Vagina (tissue), 2 donors: ENCODE measurements at places on chromosomes 1 and 21. TPM values are rescaled to one million over a fixed set of nuclear protein-coding genes. Genes with fewer than 3 reads are reported as not detected.

DNA sequence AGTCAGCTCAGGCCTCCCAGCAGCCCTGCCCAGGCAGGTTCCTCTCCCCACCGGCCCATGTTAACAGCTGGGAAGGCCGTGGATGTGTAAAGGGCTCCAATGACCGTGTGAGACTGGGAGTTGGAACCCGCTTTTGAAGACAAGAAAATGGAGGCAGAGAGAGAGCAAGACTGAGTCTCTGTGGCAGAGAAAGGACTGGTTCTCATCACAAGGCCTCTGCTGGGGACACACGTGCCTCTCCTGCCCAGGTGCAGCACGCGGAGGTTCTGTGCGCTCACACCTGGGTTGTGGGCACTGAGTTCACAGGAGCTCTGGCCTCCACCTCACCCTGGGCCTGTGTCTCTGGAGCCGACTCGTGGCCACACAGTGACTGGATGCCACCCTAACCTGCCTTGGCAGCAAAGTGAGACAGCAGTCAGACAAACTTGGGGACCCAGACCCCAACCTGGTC is 27.0 kb downstream of the RUNX3 start:
- DNase-seq = no peak

DNA sequence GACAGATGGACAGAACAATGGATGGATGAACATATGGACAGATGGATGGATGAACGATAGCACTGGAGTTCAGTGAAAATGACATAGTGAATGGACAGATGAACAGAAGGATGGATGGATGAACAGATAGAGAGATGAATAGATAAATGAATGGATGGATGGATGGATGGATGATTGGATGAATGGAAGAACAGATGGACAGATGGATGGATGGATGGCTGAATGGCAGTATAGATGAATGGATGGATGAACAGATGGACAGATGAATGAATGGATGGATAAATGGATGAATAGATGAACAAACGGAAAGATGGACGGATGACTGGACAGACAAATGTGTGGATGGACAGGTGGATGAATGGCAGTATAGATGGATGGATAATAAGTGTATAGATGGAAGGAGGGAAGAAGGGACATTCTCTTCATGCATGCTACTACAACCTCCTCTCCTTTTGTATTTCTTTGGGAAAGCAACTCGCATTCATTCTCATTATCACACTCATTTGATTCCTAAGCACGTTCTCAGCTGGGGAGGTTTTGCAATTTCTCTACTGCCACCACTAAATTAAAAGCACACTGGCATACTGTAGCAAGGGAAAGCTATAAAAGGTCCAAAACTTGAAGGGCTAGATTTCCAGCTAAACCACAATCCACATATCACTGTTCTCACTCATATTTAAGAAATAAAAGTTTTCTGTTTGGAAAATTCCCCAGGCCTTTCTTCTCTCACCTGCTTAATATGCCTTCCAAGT is 34.1 kb downstream of the SUSD4 start:
- no peak for DNase-seq

- peak; percentile 1 for DNase-seq
These were observed 5.6 kb downstream of the PPP1R15B start for GRCh38 chr1:204405988-204406387.

DNA sequence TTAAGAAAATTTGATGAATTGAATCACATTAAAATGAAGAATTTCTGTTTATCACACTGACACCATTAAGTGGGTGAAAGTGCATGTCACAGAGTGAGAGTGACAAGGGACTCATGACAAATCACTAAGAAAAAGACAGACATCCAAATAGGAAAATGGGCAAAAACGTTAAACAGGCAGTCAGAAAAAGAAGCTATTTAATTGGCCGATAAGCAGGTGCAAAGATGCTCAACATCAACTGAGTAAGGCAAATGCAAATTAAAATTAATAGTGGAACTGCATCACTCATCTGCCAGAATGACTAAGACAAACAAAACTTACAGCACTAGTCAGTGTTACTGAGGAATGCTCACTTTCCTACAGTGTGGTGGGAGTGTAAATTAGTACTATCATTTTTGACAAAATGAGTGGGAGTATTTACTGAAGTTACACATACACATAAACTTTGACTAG is 39.2 kb upstream of the RUNX1 start:
- no peak for DNase-seq

DNA sequence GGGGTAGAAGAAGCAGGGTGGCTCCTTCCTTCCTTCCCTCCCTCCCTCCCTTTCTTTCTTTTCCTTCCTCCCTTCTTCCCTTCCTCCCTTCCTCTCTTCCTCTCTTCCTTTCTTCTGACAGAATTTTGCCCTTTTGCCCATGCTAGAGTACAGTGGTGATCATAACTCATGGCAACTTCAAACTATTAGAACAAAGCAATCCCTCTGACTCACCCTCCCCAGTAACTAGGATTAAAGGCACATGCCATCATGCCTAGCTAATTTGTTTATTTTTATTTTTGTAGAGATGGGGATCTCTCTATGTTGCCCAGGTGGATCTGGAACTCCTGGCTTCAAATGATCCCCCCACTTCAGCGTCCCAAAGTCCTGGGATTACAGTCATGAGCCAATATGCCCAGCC is 10.0 kb upstream of the RPE65 start:
- DNase-seq = no peak

PTPN7 gene
- 7.9 TPM for total RNA-seq

KNCN gene
- total RNA-seq = not detected

DNA sequence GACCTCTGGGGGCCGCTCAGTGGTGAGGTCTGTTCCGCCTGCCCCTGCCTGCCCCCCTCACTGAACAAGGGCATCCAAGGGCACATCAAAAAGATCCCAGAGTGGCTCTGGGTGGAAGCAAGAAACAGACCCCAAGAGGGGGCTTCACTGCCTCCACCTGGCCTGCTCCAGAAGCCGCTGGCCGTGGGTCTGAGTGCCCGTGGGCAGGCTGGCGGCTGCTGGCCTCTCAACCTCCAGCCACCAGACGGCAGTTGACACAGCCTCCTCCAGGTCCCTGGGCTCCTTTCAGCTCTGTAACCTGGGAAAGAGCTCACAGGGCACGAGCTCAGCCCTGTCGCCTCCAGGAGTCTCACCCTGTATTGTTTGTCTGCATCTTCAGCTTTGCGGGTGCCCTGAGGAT is 56.3 kb downstream of the SLX9 start:
- DNase-seq = no peak

SNAPIN gene
- total RNA-seq = 43.2 TPM

DNA sequence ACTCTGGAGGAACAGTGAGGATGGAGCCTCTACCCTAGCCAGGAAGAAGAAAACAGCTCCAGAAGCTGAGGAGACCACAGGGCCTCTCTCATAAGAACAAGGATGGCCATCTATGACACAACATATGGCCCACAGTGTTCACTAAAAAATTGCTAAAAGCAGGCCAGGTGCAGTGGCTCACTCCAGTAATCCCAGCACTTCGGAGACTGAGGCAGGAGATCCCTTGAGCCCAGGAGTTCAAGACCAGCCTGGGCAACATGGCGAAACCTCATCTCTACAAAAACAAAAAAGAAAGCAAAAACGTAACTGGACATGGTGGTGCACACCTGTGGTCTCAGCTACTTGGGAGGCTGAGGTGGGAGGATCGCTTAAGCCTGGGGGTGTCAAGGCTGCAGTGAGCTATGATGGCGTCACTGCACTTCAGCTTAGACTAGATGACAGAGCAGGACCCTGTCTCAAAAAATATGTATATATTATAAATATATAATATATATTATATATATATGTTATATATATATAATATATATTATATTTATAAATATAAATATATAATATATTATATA is 103.1 kb downstream of the TOMM20 start:
- no peak for DNase-seq

DNA sequence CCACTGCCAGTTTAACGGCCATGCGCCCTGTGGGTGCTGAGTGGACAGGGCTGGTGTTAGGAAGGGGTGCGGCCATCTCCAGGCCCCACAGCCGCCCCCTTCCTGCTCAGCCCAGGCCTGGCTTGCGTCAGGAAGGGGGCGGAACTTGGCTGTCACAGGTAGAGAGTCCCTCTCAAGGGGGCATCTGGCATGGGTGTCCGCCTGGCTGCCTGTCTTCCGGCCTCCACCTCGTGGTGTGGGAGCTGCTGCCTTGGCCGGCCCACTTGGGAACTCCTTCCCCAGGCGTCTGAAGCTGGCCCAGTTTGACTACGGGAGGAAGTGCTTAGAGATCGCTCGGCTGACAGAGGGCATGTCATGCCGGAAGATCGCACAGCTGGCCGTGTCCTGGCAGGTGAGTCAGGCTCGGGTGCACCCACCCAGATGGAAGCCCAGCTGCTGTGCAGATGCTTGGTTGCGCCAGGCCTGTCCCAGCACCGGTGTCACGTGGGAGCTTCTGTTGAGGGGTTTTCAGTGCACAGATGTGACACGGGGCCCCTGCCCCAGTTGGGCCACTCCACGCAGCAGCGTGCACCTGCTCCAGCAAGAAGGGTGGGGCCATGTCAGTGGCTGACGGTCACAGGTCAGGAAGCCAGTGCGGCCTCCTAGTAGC is 9.1 kb upstream of the ATAD3B start:
- no peak for DNase-seq

- no peak for DNase-seq
These were observed 11.4 kb upstream of the SPSB1 start for GRCh38 chr1:9281071-9281827.

- no peak for DNase-seq
These were observed 62.8 kb downstream of the PAX7 start for GRCh38 chr1:18693256-18694098.

DNA sequence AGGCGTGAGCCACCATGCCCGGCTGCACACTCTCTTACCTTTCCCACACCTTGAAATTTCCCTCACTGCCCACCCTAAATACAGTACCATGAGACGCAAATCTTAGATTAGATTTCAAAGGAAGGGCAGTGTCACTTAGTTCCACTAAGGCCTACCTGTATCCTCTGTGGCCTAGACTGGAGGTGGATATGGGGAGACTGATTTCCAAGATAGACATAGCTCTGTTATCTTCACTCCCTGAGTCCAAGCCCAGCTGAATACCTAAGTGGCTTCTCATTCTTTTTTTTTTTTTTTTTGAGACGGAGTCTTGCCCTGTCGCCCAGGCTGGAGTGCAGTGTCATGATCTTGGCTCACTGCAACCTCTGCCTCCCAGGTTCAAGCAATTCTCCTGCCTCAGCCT is 89.0 kb downstream of the SLC16A1 start:
- no peak for DNase-seq

- DNase-seq = no peak
These were observed 12.8 kb upstream of the CYP2J2 start for GRCh38 chr1:59939393-59939792.

DNA sequence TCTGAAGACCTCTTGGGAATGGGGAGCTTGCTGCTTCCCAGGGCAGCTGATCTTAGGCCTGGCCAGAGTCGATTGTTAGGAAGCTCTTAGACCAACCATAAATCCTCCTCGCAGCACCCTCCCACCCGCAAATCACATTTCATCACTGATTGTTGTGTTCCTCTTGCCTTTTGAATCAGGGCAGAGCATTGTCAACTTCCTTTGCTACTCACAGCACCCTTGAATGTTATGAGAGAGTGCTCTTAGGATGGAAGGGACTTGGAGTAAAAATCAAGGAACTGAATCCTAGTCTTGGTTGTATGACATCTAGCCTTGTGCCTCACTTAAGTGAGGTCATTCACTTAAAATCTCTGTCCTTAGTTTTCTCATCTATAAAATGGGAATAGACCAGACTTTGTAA is 3.0 kb downstream of the VASH2 start:
- no peak for DNase-seq

GRCh38 chr1:60998786-60999185 is 83.6 kb upstream of the NFIA start:
- no peak for DNase-seq

GRCh38 chr1:37651803-37652202 is 17.1 kb upstream of the RSPO1 start:
- DNase-seq = no peak

DNA sequence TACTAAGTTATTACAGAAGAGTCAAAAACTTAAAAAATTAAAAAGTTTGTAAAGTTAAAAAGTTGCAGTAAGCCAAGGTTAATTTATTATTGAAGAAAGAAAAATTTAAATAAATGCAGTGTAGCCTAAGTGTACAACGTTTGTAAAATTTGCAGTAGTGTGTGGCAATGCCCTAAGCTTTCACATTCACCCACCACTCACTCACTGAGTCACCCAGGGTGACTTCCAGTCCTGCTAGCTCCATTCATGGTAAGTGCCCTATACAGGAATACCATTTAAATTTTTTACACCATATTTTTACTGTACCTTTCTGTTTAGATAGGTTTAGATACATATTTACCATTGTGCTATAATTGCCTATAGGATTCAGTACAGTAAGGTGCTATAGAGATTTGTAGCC is 88.6 kb downstream of the CTH start:
- DNase-seq = no peak

DNA sequence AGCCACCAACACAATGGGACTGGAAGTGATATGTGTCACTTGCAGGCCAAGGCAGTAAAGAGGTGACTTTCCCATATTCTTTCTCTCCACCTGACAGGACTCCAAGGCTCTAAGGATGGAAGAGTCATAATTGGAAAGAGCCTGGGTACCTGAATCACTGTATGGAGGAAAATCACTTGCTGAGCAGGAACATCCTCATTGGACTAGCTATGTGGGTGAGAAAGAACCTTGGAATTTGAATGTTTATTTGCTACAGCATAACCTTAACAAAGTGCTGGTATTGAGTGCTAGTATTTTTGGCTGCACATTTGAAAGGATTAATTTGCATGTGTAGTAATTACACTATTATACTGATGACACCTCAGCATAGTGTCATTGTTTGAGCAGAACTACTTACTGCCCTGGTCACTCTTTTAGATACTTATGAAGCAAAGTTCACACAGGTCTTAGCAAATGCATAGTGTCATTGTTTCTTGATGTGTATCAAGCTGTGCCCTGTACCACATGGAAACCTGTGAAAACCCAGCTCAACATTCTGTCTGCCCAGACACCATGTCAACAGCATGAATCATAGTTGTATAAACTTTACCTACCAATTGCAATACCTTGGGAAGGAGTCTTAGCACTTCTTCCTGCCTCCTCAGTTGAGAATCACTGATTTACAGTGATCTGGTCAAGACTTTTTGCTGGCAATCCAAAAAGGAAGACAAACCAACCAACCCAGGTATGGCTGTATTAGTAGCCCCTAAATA is 5.1 kb upstream of the S100A10 start:
- DNase-seq = no peak
